ENCODE measurements at places on chromosomes 5 and 9.

- DNase-seq: peak; percentile 81
Measured at GRCh38 chr9:76114144-76114543, 223.7 kb downstream of the PCSK5 start.

DNA sequence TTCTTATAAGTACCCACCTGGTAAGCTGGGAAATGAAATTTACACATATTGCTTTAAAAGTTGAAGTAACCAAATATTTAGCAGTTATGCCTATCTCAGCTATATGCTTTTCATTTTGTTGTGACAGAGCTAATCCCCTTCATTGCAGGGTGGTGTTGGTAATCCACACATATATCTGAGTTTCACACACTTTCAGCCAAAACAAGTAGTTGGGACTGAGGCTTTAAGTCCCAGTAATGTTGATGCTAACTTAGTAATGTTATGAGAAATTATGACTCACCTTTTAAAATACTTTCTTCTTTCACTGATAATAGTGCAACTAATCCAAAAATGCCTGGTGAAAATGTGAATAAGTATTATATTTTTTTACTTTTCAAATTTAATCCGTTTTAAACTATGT, 19.2 kb upstream of the RICTOR start:
- DNase-seq: peak; percentile 38

DNA sequence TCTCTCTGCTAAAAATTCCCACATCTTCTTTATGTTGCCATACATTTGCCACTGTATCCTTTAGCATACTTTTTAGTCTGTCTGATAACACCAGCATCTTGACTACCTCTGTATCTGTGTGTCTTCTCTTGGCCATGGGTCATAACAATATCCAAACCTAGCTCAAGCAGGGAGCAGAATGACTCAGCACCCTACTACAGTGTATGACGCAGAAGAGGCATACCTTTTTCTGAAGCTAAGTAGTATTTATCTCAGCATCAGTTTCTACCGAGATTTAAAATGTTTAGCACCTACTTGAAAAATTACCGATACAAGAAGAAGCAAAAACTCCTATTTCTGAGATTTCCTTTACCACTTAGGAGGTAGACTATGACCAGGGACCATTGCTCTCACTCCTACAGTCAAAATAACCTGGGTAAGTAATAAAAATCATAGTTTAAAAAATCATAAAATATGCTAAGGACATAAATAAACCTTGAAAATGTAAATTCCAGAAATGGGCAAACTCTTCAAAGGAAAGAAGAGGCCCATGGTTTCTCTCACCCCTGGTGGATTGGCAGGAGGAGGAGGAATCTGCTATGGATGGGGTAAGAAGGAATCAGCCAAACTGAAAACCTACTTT, 286.5 kb downstream of the MAST4 start:
- DNase-seq: no peak

DNA sequence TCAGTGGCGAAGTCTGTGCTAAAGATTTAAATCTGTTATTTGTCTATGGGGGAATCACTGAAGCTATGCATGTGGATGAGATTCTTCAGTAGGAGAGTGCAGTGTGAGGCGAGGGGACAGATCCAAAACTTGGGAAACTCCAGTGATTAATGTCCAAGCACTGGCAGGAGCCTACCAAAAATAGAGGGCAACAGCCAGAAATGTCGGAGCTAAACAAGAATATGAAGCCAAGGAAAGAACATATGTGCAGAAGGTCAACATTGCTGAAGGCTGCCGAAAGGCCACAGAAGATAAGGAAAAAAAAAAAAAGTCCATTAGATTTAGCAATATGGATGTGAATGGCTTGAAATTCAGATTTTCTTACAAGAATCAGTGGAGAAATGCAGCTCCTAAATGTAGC, 61.8 kb downstream of the C6 start:
- no peak for DNase-seq

DNA sequence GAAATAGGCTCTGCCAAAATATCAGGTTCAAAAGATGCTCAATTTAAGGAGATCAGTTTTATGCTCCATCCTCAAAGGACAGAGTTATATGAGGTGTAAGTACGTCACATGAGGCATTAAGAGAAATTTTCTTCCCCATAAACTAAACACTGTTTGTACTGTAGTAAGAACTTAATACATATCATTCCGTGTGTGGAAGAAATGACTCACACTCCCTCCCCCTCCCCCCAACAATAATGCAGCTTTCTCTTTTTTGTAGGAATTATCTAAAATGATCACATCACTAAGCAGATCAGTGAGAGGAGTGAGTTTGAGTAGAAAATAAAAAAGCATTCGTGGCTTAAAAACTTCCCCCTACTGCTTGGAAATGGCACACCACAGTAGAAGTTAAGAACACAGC, 2.2 kb downstream of the CDH12 start:
- no peak for DNase-seq

GRCh38 chr9:88954066-88954465, 37.2 kb upstream of the S1PR3 start:
- DNase-seq: peak; percentile 78

Measured in fibroblast of upper back skin (primary cell).